ENCODE measurements at places on chromosomes 16 and 17.
A peak's percentile ranks its signal among the peaks of the same experiment; 100 is the strongest.

- DNase-seq: no peak
Measured at GRCh38 chr16:86347090-86347489, 163.2 kb upstream of the FOXF1 start.

GRCh38 chr17:80220054-80220735 is at the start of the genes SGSH and SLC26A11:
TSS of gene SGSH (minus strand) at chr17:80220333. CDS start at chr17:80220313, 20 bp downstream.
TSS of gene SLC26A11 (plus strand) at chr17:80220427. CDS start at chr17:80221561, 1,134 bp downstream.
- peak; percentile 89 for DNase-seq

DNA sequence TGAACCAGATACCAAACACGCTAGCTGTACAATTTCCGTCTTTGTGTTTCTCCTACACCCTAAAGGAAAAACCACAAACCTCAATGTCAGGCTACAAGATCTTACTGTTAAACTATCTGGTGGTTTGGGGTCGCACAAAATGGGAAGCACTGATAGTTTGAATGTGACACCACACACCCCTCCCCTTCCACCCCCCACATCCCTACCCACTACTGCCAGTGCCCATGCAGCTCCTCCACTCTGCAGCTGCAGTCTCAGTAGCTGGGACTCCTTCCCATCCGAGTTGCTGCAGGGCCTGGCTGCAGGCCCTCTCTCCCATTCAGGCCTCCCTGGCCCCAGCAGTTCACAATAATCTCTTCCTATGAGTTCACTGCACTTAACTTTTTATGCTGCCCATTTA is 18.4 kb downstream of the TRAP1 start:
- no peak for DNase-seq

DNA sequence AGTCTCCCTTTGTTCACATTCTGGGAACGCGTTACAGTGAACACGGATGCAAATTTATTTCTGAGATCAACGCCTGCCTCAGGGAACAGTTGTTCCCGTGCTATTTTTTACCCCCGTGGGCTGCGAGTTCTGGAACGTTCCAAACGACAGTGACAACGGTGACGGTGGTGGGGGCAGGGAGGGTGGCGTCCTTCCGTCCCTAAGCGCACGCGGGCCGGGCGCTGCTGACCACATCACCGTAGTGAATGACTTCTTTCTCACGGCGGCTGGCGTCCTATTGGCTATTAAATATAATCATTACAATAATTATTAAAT is 45.1 kb upstream of the SSTR5 start:
- no peak for DNase-seq

- DNase-seq: no peak
Measured at GRCh38 chr17:81920612-81921536, 2.9 kb upstream of the SIRT7 start.

DNA sequence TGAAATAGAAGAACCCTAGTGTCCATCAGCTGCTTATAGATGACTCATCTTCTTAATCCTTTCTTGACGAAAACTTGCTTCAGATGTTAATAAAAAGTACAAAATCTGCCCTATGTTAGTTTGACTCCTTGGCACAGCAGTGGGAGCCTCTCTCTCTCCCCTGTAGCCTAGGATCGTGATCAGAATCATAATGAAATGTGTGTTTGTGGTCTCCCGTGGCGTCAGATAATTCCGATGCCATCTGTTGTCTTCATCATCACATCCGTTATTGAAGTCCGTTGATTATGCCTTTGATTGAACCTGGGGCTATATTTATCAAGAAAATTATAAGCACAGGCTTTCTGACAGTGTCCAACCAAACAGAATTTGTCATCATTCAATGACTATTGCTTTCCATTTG is 102.5 kb downstream of the BMERB1 start:
- DNase-seq: no peak

DNA sequence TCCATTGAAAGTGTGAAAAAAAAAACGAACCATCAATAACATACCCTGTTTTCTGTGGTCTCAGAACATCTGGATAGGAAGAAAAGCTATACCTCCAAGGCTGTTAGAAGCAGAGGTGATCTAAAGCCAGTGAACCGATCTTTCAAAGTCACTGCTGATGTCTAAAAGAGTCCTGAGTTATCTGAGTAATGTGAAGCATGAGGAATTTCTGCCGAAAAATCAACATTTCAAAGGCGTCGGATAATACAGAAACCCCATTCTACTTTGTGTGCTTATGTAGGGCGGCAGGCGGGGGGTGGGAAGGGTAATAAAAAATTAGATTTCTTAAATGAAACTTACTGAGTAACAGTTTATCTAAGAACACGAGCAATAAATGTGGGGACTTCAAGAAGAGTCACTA is 3.9 kb downstream of the XYLT1 start:
- no peak for DNase-seq

- DNase-seq: no peak
Measured at GRCh38 chr17:48981927-48982539, 13.6 kb upstream of the GIP start.

DNA sequence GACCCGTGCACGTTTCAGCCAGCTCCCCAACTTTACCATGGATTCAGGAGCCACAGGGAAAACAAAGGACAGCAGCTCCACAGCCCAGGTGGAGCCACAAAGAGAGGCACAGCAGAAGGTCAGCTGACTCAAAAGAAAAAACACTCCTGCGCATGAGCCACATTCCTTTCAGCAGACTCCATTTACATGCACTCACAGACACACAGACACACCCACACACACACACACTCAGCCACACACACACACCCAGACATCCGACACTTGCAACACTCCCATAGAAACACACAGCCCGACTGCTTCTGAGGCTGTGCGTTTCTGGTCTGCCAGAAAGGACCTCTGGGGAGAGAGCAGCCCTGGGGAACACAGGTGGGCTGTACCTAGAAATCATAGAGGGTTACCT is 2335.5 kb downstream of the TP53TG3F start:
- DNase-seq: no peak

GRCh38 chr16:47461598-47462266 is 601 bp downstream of the PHKB start:
- peak; percentile 28 for DNase-seq

GRCh38 chr17:65228734-65229620 is 91.8 kb downstream of the RGS9 start:
- no peak for DNase-seq

DNA sequence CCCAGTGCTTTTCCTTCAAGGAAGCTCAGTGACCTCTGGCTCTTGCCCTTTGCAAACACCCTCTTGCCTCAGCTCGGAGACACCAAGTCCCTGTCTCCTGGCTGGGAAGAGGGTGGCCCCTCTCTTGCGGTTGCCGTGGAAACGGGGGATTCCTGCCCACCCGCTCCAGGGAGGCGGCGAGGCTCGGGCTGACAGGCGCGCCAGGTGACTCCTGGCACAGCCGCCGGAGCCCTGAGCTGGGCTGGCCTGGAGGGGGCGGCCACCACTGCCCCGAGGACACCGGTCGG is 71.4 kb downstream of the ABR start:
- no peak for DNase-seq

GRCh38 chr16:57036315-57036714 is 47.0 kb downstream of the NLRC5 start:
- DNase-seq: no peak
